ENCODE measurements at places on chromosomes 5 and 9.
A peak's percentile ranks its signal among the peaks of the same experiment; 100 is the strongest.

DNA sequence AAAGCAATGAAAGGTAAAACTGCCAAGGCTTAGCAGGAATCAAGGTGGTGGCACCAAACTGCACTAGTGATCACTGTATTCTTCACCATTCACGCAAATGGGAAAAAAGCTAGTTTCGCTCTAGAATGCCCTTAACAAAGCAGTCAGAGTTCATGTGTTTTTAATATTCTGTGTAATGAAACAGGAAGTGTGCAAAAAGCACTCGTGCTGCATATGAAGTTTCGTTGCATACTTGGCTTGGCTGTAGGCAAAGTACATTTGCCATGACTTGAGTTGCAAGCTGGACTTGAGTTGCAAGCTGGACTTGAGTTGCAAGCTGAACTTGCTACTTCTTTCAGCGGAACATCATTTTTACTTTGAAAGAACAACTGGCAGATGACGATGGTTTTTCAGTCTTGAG is 55.4 kb downstream of the FOXI1 start:
- DNase-seq = no peak

GRCh38 chr9:113682297-113682771 is 193.8 kb upstream of the ZNF618 start:
- DNase-seq = peak; percentile 84

GRCh38 chr9:94250456-94250855 is 8.6 kb upstream of the ZNF169 start:
- DNase-seq = no peak

DNA sequence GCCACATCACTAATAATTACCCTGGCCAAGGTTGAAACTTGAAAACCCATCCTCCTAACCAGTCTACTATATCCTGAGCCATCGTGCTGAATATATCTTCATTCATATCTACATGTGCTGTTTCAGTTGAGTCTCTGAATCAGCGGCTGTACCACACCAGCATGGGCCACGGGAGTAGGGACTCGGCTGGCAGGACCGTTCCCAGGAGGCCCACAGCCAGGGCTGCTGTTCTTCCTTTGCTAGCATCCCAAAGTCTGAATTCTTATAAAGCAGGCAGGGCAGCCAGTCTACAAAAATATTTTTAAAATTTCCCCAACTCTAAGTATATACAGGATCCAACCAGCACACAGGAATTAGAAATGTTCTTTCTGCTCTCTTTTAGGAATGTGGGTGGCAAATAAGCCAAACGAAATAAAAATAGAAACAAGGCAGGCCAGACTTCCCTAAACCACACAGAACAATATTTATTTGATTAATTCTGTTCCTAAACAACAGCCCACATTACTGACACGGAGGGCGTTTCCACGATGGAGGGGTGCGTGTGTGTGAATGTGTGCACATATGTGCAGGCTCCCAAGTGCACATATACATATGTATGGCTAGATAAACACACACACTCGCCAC is 42.8 kb upstream of the EQTN start:
- no peak for DNase-seq

GRCh38 chr9:108484468-108484867 is 371.3 kb downstream of the ACTL7B start:
- no peak for DNase-seq

- no peak for DNase-seq
Observed at GRCh38 chr5:14009575-14009974, 65.1 kb upstream of the DNAH5 start.

Data from AG09319 (cell line).